ENCODE measurements at places on chromosomes 7 and 10. TPM values are rescaled to one million over a fixed set of nuclear protein-coding genes. Genes with fewer than 3 reads are reported as not detected.

SLC26A5 gene
- total RNA-seq = 0.07 TPM

ZNF503 gene
- 0.30 TPM for total RNA-seq

STEAP1 gene
- total RNA-seq = 0.50 TPM

CUZD1 gene
- total RNA-seq = 2.5 TPM

NPSR1 gene
- total RNA-seq = not detected

CLEC2L gene
- total RNA-seq = not detected

KIFBP gene
- total RNA-seq = 16.7 TPM

COL28A1 gene
- total RNA-seq = not detected

VIM gene
- total RNA-seq = 342 TPM

FBXW4 gene
- total RNA-seq = 37.7 TPM

EIF3B gene
- 245 TPM for total RNA-seq

TMEM254 gene
- 11.4 TPM for total RNA-seq

EPO gene
- total RNA-seq = 0.14 TPM

KLF6 gene
- total RNA-seq = 126 TPM

TAS2R5 gene
- 0.62 TPM for total RNA-seq

BAG3 gene
- total RNA-seq = 33.3 TPM

All from activated T-helper 2 cell treated with anti-CD3 and anti-CD28 coated beads, Interferon-gamma antibody, Interleukin-2, Interleukin-4, amounts not matched to agents 10 μg/mL and 5 μg/mL and 100 μg/mL, durations not matched to agents 14 hours and 24 hours and 36 hours (primary cell).